ENCODE measurements at places on chromosomes 7 and 10.

GRCh38 chr7:46679671-46680070 lies 758.6 kb upstream of the IGFBP3 start:
- no peak for DNase-seq

- no peak for DNase-seq
Observed at GRCh38 chr7:73831834-73832651, 1.2 kb downstream of the CLDN4 start.

DNA sequence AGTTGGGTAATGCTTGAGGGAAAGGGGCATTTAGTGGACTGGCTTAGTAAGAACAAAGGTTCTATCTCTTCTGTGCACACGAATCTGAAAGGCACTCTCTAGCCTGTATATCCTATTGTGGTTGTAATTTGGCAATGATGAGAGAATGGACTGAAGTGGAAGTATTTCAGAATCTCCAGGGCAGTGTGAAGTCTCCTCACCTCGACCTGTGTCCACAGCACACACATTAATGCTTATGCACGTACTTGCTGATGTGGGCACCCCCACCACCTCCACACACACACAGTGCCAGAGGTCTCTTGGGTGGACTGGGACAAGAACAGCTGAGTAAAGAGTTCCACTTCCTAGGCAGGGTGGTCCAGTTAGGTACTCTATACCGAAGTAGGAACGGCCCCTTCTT lies 6.9 kb downstream of the SMC3 start:
- DNase-seq, result no peak

DNA sequence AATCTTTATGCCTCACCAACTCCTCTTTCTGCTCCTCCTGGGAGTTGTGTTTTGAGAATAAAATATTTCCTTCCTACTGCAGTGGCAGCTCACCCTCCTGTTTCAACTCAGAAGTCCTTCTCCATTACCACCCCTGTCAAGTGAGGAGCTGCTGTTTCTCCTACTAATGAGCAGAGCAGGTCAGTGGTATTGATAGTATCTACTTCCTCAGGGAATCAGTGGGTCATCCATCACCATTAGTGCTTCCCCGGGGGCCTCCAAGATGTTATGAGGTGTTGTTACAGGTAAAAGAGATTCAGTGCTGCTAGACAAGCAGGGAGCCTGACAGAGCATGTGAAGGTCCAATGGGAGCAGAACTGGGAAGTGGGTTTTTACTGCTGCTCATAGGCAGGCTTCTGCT lies 795.2 kb downstream of the REEP3 start:
- no peak for DNase-seq

- no peak for DNase-seq
Observed at GRCh38 chr7:73681031-73681430, 2.2 kb downstream of the DNAJC30 start.

DNA sequence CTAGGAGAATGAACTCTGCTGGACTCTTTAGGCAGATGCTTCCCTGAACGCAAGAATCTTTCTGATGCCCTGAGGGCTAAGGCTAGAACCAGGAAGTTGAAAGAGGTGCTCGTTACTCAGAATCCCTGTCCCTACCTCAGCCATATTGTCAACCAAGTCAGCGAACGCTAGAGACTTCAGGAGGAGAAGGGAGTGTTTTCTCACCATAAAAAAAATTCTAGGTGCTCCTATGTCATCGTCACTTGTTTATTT lies 359.4 kb downstream of the PRPF18 start:
- no peak for DNase-seq

DNA sequence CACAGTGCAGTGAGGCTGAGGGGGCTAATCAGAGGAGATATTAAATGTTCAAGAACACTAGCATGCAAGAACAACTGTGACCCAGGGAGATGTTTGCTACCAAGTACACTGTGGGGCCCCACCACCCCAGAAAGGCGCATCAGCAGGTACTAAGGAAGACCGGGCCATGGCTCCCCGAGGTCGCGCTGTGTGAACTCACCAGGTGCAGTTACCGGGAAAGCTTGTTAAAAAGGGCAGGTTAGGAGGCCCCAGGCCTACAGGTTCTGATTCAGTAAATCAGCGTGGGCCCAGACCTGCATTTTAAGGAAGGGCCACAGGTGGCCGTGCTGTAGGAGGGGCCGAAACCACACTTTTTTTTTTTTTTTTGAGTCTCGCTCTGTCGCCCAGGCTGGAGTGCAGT lies 54.6 kb downstream of the TMEM209 start:
- no peak for DNase-seq

DNA sequence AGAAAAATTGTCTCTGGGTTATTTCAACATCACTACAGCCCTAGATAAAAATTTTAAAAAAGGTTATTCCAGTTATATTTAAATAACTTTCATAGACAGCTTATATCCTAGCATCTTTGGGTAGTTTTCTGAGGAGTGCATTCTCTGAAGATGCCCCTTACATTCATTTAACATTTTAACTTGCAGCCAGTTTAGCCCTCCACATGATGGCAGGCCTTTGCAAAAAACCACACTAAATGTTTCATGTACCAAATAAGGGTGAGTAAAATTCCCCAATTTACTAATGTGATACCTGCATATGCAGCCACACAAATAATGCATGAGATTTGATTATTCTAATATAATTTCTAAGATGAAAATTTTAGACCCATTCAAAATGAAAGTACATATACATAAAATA lies 108.4 kb upstream of the ZWINT start:
- DNase-seq, result no peak

DNA sequence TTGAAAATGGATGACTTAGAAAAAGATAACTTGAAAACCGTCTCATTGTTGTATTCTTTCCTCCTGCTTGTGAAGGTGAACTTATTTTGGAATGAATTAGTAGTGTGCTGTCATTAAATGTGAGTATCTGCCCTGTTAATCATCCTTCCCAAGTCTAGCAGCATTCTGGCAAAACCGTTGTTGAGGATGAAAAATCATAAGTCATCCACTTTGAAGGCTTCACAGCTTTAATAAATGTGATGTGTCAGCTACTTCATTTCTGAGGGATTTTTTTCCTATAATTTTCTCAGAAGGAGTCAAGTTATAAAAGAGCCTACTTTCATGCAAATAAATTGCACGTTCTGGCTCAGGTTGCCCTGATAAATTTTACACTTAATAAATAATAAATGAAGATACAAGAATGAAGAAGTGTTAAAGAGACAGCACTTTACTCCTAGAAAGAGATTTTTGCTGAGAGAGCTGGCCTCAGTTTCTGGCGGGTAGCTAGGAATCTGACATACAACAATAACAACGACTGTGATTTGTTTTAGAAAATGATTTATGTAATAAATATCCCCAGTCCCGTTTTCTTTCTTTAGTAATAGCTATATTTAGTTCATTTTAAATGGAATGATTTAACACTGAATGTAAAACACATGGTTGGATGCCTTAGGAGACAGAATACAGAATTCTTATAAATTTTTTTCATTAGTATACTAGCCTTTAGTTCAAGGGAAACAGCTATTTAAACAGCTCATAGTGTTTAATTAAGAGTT lies 516.5 kb upstream of the KLF6 start:
- no peak for DNase-seq

- no peak for DNase-seq
Observed at GRCh38 chr7:112669306-112669705, 120.9 kb downstream of the TMEM168 start.

DNA sequence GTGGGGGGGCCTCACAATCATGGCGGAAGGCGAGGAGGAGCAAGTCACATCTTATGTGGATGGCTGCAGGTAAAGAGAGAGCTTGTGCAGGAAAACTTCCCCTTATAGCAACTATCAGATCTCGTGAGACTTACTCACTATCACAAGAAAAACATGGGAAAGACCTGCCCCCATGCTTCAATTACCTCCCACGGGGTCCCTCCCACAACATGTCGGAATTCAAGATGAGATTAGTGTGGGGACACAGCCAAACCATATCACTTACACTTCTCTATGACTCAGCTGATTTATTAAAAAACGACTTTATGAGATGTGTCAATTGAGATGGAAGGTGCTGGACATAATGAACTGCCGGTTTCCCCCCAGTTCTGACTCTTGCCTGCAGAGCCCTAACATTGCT lies 23.8 kb upstream of the CHN2 start:
- no peak for DNase-seq

- no peak for DNase-seq
Observed at GRCh38 chr10:5014936-5015335, 11.3 kb upstream of the AKR1C2 start.

DNA sequence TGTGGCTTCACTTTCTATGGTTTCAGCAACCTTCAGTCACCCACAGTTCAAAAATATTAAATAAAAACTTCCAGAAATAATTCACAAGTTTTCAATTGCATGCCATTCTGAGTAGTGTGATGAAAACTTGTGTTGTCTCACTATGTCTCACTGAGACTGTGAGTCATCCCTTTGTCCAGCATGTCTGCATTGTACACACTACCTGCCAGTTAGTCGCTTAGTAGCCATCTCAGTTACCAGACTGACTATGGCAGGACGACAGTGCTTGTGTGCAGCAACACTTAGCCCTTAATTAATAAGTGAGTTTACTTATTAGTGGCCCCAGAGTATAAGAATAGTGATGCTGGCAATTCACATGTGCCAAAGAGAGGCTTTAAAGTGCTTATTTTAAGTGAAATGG lies 22.5 kb downstream of the CCDC186 start:
- no peak for DNase-seq

DNA sequence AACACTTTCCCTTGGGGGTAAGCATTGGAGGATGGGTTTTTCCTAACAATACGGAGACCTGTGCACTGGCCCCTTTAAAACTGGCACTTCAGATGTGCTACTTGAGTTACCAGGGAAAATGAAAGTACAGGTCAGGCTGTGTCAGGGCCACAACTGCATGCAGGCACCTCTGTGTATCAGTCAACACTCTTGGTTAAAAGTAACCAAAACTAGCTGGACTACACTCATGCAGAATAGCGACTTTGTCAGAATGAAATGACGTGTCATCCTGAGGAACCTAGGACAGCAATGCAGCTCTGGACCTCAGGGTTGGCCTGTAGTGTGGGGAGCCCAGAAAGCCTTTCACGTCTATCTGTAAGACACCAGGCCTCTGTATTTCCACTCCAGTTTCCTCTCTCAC lies 33.8 kb upstream of the SMKR1 start:
- DNase-seq, result no peak

DNA sequence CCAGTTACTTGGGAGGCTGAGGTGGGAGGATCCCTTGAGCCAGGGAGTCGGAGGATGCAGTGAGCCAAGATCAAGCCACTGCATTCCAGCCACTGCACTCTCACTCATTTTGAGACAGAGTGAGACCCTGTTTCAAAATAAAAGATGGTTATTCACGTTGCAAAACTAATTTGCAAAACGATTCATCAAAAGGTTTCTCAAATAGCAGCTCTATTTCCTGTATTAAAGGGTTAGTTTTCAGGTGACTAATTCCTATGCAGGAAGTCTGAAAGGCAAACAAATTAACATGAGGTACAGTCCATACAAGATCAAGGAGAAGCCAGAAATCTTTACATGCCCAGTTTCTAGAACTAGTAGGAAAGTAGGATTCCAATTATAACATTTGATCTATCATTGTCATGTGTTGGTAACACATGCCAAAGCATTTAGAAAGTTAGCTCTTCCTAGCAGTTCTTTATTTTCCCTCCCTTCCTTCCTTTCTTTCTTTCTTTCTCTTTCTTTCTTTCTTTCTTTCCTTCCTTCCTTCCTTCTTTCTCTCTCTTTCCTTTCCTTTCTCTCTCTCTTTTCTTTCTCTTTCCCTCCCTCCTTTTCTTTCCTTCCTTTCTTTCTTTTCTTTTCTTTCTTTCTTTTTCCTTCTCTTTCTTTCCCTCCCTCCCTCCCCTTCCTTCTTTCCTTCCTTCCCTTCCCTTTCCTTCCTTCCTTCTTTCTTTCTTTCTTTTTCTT lies 49.3 kb downstream of the DENND2A start:
- DNase-seq, result no peak

GRCh38 chr7:105808703-105809590 lies 67.5 kb downstream of the ATXN7L1 start:
- DNase-seq, result no peak

GRCh38 chr10:58268454-58268945 lies 462 bp upstream of the CISD1 start:
- DNase-seq, result no peak

- DNase-seq, result peak; percentile 18
Observed at GRCh38 chr10:42149027-42149700, 489.2 kb downstream of the ZNF33B start.

- DNase-seq, result no peak
Observed at GRCh38 chr7:159094023-159094740, 50.5 kb downstream of the VIPR2 start.

GRCh38 chr7:130152493-130153210 lies 52.6 kb downstream of the TMEM209 start:
- DNase-seq, result peak; percentile 81

- no peak for DNase-seq
Observed at GRCh38 chr10:11798845-11799735, 24.1 kb upstream of the PROSER2 start.

DNA sequence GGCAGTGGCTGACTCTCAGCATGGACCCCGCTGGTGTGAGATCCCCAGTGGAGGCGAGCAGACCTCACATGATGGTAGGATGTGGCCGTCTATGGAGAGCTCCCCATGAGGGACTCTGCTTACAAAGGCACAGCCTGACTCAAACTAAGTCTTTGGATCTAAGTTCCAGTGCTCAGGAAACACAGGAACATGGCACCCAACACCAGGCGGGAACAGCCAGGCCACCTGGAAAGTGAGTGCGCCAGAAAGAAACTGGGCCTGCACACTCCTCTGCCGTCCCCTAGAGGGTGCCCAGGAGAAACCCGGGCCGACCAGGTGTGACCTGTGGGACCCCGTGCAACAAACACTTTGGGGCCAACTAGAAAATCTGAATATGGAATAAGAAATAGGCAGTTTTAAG lies 10.0 kb downstream of the PITRM1 start:
- no peak for DNase-seq

DNA sequence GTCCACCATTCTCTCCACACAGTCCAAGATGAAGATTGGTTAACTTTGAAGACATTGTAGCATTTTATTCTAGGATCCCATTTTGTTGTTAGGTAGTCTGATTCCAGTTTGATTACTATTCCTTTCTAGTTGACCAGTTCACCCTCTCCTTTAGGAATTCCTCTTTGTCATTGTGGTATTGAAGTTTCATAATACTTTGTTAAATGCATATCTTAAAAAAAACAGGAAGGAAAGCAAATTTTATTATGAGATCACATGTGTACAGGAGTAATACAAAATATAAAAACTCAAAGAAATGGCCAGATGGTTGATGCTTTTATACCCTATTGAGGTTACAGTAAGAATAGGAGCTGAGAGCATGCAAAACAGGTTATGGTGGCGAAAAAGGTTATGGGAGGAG lies 15.5 kb upstream of the SEMA3C start:
- DNase-seq, result no peak

DNA sequence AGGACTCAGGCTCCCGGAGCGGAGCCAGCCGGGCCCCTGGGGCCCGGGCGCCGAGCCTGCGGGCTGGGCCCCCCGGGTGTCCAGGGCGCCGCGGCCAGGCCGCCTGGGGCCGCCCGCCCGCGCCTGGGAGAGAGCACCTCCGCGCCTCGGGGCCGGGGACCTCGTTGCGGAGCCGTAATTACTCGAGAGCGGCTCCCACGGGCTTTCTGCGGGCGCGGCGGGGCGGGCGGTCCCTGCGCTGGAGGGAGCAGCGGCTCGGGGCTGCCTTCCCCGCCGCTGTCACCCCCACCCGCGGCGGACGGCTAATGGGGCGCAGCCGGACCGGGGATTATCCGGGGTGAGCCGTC lies 1.5 kb downstream of the GNB2 start:
- DNase-seq, result no peak

- DNase-seq, result no peak
Observed at GRCh38 chr10:12719365-12719764, 282.1 kb downstream of the CCDC3 start.
